ENCODE measurements at places on chromosomes 6 and 20.

- no peak for DNase-seq
These were observed 94.1 kb upstream of the SHLD1 start for GRCh38 chr20:5656126-5656525.

- no peak for DNase-seq
These were observed 17.0 kb upstream of the CST3 start for GRCh38 chr20:23654717-23655116.

DNA sequence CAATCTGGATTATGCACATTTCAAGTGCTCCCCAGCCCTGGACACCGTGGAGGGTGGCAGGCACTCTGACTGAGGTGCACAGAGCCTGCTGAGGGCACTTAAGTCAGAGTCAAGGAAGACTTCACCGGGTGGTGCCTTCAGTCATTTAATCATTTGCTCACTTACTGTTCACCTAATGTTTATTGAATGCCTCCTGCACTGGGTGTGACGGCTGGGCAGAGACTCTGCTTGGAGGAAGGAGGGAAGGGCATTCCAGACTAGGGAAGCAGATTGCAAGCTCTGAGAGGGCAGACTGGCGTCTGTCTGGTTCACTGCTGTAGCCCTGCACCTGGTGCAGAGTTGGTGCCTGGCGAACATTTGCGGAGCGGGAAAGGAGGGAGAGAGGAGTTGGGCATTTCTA is 54.2 kb upstream of the FAM83D start:
- no peak for DNase-seq

GRCh38 chr6:47200536-47201334 is 109.0 kb downstream of the TNFRSF21 start:
- DNase-seq, result no peak

DNA sequence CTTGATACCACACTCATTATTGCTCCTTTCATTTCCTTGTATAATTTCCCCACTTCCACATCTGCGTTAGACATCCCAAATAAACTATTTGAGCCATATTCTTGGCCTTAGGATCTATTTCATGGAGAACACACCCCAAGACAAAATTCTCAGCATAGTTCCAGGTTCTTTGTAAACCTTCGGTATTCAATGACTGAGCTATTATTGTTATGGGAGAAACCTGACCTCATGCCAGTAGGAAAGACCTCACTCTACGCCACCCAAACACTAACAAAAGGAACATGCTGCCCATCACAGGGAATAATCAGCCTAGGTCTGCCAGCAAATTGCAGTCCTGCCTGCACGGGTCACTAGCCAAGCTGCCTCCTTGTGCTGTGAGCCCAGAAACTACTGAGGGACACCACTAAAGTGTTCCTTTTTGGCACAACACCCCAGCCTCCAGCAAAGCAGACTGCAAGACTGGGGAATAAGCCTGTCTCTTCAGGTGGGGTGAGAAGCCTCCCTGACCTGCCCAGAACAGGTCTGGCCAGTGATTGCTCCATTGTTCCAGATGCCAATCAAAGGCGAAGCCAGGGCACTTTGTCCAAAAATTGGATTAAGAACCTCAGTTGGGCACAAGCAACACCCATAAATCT is 371.8 kb downstream of the MAFB start:
- DNase-seq, result peak; percentile 38

DNA sequence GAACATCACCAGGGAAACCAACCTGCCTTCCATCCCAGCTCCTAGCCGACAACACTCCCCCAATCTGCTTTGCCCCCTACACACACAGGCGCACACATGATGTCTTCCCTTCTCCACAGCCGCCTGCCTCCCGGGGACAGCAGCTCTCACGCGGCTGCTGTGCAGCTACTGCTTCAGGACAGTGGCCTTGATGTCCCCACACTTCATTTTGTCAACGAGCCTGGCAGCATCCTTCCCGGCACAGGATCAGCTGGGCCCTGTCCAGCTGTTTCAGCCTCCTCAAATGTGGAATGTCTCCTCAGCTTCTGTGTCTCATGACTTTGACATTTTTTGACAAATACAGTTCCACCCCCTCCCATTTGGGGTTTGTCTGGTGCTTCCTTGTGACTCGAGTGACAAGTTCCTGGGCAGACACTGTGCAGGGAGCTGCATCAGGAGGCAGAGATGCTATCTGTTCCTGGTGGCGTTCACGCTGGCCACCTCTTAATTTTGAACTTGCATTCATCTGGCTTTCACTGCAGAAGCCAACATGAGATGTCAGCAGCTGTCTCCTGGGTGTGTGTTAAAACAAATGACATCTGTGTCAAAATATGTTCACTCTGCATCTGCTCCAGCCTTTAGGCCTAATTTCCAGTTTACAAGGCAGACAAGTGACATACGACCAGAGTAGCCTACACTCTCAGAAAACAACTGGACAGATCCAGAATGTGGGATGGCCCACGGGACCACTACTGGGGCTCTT is 57.2 kb downstream of the GINS1 start:
- DNase-seq, result no peak

DNA sequence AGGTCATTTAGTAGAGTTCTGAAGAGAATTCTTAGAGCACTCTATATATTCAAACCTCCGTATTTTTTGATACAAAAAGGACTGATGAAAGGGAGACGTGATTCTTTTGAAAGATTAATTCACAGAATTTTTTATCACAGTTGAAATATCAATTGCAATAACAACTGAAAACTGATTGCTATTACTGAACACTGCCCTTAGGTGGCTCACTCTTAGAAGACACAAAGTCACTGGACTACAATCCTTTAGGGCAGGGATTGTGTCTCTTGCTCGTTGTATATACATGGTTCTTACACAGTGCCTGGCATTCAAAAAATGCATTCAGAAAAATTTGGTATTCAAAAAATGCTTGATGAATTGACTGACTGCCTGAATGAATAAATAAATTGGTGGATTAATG is 17.1 kb upstream of the CALHM6 start:
- no peak for DNase-seq

DNA sequence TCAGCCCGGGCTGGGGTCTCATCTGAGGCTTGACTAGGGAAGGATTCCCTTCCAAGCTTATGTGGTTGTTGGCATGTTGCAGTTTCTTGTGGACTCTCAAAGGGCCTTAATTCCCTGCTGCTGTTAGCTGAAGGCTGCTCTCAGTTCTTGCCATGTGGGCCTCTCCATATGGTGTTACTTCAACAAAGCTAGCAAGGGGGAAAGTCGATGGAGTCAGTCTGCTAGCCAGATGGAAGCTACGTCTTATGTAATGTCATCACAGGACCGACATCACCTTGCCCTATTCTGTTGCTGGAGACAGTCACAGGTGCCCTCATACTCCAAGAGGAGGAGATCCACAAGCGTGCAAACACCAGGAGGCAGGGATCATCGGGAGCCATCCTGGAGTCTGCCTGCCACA is 43.3 kb upstream of the ARMC2 start:
- DNase-seq, result no peak

DNA sequence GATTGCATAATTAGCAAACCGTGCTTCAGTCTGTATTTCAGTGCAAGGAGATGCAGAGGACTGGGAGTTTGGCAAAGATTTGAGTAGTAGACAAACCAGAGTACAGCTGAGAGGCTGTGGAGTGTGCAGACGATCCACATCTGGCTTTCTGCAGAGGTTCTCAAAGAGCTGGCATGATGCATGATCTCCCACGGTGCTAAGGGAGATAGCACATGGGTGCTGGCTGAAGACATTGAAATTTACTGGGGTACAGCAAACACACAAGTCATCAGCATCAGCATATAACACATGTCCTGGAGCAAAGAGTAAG is 79.0 kb upstream of the FAM184A start:
- DNase-seq, result no peak

GRCh38 chr6:11689847-11690246 is 88.8 kb downstream of the ADTRP start:
- DNase-seq, result no peak

GRCh38 chr20:19512886-19513677 is 245.0 kb upstream of the RIN2 start:
- DNase-seq, result peak; percentile 30

- no peak for DNase-seq
These were observed 207.6 kb downstream of the OGFRL1 start for GRCh38 chr6:71496018-71496721.

GRCh38 chr20:58967652-58968429 is 13.2 kb upstream of the NELFCD start:
- DNase-seq, result no peak

DNA sequence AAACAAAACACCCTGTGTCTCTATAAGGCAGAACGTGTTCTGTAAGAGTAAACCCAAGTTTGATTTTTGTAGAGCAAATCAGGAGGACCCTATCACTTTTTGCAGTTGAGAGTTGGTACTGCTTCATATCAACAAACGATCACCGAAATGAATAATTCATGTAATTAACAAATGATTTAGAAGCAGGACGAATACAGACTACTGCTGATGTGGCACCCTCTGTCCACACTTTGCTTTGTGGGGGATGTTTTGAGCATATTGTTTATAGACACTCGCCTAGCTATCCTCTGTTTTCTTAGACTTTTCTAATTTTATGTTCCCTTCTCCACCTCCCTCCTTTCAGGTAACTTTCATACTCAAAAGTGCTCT is 1.5 kb downstream of the CD2AP start:
- DNase-seq, result no peak

GRCh38 chr6:101539510-101540245 is 146.2 kb downstream of the GRIK2 start:
- no peak for DNase-seq

DNA sequence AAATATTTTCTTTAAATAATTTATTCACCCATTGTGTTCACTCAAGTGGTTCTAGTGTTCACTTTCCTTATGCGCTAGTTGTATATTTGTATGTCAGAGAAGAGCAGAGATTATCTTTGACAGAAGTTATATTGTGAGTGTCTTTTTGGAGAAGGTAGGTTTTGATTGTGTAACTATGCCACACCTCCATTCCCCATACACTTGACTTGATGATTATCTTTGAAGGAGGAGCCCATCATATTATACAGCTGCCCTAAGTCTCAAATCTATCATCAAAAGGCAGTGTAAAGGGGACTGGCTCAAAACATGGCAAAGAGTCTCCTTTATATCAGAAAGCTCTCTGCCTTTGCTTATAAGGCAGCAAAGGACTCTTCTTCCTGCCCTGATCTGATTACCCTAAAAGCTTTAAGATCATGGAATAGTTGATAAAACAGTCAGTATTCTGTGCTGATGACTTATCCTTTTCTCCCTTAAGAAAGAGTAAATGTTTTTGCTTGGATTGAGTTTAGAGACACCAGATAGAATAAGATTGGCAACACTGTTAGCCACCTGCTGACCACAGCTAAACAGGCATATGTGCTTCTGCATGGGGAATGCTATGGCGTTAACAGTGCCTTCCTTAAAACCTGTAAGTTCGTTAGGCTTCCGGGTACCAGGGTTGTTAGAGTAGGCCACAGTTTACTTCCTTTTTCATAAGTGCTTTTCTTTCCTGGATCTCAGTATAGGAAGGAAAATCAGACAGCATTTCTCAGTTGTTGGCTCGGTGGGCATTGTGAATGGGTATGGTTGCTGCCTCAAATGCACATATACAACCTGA is 22.6 kb downstream of the TOP1 start:
- no peak for DNase-seq

- DNase-seq, result no peak
These were observed 372.8 kb downstream of the BTBD9 start for GRCh38 chr6:38266921-38267354.

- no peak for DNase-seq
These were observed 65.8 kb upstream of the SNRPB2 start for GRCh38 chr20:16664020-16664419.

DNA sequence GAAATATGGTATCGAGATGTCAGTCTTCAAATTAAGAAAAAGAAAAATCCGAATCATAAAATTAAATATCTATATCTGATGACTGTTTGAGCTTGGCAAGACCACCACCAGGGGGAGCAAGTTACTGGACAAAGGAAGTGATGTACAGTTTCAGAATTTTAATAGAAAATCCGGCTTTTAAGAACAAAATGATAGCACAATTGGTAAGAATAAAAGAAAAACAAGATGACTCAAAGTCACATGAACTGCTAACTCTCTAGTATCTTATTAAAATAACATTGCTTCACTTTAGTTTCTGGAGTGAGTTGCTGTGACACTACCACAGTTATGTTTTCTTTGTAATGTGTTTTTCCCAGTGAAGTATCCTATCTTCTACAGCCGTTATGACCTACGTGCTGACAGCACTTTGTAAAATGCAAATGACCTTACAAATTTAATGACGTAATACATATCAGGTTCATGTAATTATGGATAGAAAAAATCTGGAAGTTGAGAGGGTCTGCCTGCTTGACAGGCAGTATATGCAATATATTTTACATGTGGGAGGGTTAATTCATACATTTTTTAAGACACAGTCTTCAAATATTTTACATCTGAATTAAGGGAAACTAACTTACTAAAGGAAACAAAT is 405.3 kb upstream of the HS3ST5 start:
- no peak for DNase-seq

DNA sequence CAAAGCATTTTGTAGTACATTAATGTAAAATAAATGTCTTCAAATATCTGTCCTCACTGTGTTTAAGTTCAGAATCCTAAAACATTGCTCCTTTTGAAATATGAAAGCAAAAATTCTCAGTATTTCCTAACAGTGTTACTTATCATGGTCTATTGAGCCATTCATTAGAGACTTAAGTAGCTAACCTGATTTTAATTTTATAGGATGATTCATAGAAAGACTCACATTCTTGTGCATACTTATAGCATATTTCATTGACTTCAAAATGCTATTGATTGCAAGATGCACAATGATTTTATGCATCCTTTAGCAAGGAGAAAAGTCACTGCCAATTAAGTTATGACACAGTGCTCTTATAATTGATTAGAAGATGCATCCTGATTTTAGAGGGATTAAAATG is 85.7 kb downstream of the HIVEP1 start:
- DNase-seq, result no peak

GRCh38 chr20:37270576-37271420 is 9.2 kb upstream of the GHRH start:
- DNase-seq, result no peak

DNA sequence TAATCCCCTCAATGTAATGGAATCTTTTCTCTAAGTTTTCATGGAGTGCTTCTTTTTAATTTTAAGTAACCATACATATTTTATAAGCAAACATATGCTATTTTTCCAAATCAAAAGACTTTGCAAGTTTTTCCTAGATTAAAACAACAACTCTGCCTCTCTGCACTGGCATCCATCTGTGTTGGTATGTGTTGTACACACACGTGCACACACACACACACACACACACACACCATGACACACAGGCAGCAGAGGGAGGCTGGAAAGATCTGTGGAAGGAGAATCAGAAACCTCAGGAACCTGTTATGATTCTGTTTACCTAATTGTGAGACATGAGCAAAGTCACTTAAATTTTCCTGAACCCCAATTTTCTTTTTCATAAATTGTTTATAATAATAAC is 295.0 kb upstream of the PRDM1 start:
- DNase-seq, result no peak

DNA sequence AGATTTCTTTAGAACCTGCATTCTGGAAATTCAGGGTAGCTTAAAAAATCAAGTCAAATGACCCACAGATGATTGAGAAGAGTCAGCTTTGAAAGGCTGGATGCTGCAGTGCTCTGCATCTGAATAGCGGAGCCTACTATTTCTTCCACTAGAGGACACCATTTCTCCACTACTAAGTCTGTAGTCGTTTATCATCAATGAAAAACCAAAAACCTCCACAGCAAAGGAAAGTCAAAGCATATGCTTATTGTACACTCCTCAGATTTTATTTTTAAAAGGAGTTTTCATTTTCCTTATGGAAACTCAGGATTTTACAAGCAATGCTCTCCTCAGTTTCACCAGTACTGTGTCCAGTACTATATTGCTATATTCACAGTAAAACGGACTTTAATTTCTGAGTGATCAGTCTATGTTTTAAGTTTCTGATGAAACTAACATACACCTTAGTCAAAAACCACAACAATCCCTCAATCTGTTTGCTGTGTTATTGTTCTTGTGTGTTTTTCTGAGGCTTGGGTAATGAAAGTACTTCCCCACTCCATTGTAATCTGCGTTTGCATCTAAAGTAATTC is 50.5 kb upstream of the ENPP5 start:
- DNase-seq, result peak; percentile 5

Measured in ELF-1 (cell line).